Eye (tissue), 1 donor: ENCODE measurements at places on chromosomes 16 and 17.

GRCh38 chr17:67316781-67317180 lies 49.6 kb downstream of the PSMD12 start:
- no peak for DNase-seq

GRCh38 chr17:19454074-19454473 lies 43.0 kb downstream of the RNF112 start:
- no peak for DNase-seq

DNA sequence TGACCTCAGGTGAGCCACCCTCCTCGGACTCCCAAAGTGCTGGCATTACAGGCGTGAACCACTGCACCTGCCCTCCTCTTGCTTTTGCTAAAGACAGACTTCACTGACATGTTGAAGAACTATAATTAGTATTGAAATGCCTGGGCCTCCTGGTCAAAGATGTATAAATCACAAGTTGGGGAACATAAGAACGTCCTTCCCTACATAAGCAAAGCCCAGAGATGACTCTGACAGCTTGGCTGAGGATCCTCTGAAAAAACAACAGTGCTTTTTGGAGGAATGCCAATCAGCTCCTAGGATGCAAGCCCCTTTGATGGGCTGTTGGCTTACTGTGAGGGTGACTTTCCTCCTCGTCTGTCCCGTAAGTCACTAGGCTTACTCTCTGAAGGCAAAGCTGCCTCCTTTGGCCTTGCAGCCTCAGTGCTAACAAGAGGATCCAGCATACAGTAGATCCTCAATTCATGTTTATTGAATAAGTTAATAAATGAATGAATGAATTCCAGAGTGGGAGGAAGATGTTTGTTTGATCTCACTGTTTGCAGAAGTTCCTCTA lies 6.3 kb downstream of the APOH start:
- DNase-seq = no peak

DNA sequence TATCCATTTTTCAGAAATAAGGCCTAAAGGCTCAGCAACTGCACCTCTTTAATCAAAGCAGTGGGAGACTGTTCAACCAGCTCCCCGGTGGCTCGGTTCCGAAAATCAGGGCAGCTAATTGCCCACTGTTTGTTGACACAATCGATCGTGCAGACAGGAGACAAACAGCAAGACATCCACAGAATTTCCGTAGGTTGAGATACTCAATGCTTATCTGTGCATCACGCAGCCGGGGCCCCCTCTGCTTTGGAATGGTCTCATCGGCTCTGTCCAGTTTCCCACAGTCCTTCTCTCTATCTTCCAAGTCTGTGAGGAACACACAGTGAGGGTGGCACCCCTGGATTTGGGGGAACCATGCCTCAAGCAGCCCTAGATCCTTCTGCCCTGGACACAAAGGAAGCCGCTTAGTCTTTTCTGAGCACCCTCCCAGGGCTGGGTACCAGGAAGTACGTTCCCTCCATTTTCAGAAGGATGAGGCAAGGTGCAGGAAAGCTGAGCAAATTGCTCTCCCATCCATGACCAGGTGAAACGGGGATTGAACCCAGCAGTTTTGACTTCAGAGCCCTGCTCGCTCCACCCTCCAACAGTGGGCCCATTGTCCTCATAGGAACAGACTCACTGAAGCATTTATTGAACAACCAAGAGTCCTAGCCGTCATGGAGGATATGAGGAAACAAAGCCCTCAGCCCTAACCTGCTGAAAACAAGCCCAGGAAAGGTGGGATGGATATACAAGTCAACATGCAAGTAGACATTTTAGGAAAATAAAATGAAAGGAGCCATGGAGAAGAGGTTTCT lies 70.7 kb downstream of the C16orf95 start:
- DNase-seq = no peak

- peak; percentile 60 for DNase-seq
Measured at GRCh38 chr17:82372249-82373071, 895 bp downstream of the UTS2R start.

- no peak for DNase-seq
Measured at GRCh38 chr16:75060723-75061122, 55.9 kb downstream of the LDHD start.

- DNase-seq = no peak
Measured at GRCh38 chr17:44751806-44752205, 7.0 kb upstream of the ADAM11 start.

DNA sequence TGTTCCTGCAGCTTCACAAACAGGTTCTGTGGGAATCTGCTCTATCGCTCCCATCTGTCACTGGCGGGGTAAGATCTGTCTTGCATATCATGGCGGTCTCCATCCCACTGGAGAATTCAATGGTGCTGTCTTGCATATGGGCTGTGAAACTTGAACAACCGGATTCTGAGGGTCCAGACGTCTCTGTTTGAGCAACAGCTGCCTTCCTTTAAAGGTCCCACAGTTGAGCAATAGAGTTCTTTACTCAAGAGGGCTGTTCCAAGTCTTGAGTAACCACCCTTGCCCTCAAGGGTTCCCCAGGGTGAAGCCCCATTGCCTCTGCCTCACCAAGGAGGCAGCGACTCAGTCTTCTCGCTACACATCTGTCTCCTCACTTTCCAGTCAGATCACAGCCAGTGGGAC lies 50.8 kb downstream of the ZFHX3 start:
- no peak for DNase-seq

DNA sequence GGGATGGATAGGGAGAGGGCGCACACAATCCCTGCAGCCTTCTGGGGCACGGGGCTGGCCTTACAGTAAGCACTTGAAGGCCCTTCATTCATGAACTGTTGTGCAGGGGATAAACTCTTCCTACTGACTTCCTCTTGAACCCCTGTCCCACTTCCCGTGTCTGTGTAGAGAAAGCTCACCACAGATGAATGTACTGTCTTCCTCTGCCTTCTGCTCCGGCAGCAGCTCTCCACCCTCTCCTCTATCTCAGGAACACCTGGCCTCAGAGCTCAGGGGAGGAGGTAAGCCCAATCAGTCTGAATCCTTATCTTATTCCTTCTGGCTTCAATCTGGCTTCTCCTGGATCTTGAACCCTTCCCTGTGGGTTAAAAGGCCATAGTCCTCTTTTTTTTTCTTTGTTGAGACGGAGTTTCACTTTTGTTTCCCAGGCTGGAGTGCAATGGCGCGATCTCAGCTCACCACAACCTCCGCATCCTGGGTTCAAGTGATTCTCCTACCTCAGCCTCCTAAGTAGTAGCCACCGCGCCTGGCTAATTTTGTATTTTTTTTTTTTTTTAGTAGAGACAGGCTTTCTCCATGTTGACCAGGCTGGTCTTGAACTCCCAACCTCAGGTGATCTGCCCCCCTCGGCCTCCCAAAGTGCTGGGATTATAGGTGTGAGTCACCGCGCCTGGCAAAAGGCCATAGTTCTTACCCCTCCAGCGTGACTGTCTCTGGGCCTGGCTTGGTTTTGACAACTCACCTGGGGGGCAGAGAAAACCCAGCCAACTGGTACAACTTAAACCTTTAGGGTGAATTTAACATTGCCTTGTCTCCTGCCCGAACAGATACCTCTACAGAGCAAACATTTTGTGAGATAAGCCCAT lies 7.2 kb upstream of the SLC52A1 start:
- DNase-seq = no peak

DNA sequence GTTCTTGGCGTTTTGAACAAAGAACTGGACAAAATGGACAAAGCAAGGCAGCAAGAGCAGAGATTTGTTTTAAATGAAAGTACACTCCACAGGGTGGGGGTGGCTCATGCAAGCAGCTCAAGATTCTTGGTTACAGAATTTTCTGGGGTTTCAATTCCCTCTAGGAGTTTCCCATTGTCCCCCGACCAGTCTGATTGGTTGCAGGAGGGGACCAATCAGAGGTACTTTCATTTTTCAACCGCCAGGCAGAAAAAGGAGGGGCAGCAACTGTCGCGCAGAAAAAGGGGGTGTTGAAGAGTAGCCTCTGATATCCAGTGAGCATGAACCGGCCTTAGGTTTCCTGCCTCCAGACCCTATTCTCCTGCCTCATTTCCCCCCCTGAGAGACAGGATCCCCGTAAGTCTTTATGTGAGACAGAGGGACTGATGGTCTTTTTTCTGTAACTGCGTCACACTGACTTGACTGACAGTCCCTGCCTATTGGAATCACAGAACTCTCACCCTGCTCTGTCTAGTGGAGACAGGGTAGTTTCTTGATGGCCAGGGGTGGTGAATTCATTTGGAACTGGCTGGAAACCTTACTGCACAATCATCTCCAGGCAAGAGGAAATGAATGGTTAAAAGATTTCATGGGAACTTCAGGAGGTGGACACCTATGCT lies 59.4 kb upstream of the ALOX12 start:
- no peak for DNase-seq

DNA sequence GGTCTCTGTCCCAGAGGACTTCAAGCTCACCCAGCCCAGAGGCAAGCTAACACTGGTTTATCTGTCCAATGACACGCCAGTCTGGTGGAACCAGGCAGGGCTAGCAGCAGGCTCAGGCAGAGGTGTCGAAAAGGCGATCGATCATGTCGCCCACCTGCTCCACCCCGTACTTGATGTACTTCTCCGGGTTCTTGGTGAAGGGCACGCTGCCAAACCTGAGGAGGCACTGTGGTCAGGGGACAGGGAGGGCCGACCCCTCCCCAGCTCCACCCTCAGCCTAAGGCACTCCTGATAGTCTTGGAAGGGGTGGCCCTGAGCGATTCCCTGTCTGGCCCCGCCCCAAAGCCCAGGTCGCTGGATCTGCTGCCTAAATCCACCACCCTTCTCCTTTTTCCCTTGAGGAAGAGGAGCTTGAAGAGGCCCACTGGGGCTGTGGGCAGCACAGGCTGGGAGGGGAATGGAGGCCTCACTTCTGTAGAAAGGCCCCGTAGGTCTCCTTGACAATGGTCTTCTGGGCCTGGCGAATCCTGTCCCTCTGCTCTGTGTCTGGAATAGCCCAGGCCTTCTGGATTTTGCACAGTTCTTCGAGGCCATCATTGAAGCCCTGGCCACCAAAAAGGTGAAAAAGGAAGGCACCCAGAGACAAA lies 4.7 kb downstream of the ZACN start:
- DNase-seq = no peak

DNA sequence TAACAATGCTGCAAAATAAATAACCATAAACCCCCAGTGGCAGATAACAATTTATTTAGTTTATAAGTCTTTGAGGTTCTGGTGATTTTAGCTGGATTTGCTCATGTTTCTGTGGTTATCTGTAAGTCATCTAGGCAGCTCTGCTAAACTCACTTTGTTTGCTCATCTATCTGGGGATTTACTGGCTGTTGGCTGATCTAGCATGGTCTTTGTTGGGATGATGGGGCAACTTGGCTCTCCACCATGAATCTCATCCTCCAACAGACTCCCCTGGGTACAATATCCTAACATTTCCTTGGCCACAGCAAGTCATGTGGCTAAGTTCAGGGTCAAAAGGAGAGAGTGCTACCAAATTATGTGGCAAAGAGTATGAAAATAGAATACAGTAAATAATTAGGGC lies 359.3 kb downstream of the CA10 start:
- no peak for DNase-seq

DNA sequence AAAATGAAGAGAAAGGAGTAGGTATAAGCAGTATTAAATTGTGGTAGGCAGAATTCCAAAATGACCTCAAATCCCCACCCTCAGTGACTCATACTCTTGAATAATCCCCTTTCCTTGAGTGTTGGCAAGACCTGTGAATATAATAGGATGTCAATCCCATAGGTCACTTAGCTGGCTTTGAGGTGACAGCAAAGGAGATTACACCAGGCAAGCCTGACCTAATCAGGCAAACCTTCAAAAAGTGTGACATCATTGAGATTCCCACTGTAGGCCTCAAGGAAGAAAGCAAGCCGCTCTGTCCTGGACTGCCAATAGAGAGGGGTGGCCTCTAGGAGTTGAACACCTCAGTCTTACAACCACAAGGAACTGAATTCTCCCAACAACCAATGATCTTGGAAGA lies 535.2 kb downstream of the RBFOX1 start:
- DNase-seq = no peak

GRCh38 chr16:83308414-83308813 lies 499.4 kb upstream of the HSBP1 start:
- no peak for DNase-seq

DNA sequence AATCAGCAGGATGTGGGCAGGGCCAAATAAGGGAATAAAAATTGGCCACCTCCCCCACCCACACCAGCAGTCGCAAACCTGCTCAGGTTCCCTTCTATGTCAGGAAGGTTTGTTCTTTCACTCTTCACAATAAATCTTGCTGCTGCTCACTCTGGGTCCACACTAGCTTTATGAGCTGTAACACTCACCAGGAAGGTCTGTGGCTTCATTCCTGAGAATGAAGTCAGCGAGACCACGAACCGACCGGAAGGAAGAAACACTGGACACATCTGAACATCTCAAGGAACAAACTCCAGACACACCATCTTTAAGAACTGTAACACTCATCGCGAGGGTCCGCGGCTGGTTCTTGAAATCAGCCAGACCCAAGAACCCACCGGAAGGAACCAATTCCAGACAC lies 115.5 kb upstream of the TBX2 start:
- no peak for DNase-seq

DNA sequence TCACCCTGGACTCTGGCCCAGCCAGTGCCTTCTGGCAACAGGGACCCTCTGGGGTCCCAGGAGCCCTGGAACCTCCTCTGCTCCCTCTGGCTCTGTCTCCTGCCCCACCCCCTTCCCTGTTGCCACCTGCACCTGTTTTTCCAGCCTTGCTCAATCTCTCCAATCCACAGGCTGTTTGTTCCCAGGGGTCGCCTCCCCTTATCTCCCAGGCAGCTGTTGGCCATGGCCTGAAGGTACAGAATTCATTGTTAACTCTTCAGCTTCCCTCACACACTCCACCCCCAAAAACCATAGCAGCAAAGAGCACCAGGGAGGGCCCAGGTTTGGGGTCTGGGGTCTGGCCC lies 39.3 kb upstream of the TOB1 start:
- peak; percentile 34 for DNase-seq

DNA sequence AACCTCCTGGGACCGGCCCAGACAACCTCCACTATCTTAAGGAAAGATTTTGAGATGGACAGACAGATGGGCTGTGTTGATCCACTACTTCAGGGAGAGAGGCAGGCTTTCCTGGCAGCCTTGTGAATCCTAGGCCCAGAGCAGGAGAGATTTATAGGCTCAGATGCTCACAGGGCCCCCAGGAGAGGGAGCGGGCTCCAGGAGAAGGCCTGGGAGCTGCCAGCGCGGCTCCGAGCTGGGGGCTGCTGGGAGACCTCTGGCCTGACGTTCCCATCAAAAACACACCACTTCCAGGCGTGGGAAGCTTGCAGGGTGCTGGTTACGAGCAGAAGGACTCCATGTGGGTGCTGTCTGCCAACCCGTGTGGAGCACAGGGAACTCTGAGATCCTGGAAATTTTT lies 53.2 kb downstream of the MYH11 start:
- no peak for DNase-seq

GRCh38 chr16:16940351-16940750 lies 530.4 kb downstream of the XYLT1 start:
- DNase-seq = no peak

GRCh38 chr17:20189302-20189701 lies 180.1 kb downstream of the SPECC1 start:
- DNase-seq = peak; percentile 57

GRCh38 chr17:79592641-79593040 lies 18.2 kb downstream of the RBFOX3 start:
- no peak for DNase-seq

GRCh38 chr17:39667945-39668924 lies at the start of gene PNMT:
Gene PNMT, plus strand, starts transcription at chr17:39668453. Its CDS starts 23 bp downstream, at chr17:39668476.
- peak; percentile 87 for DNase-seq
